Peyer's patch (tissue), 4 donors: ENCODE measurements at places on chromosomes 11 and 22. TPM values are rescaled to one million over a fixed set of nuclear protein-coding genes. Genes with fewer than 3 reads are reported as not detected.

DNA sequence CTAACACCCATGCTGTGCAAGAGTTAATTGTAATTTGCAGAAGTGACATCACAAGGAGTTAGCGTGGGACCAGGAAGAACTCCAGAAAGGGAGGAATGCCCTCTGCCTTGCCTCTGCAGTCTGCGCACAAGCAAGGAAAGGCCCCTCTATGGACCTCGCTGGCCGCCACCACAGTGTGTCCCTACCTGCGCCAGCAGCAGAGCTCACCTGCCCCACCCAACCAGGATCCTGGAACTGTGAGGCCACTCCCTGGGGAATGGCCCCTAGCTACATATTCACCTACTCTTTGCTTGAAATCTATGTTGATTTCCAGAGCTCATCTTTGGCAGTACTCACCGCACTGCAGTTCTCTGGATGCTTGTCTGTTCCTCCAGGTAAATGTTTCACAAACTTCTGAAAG, 72.0 kb upstream of the MTNR1B start:
- no peak for DNase-seq

DNA sequence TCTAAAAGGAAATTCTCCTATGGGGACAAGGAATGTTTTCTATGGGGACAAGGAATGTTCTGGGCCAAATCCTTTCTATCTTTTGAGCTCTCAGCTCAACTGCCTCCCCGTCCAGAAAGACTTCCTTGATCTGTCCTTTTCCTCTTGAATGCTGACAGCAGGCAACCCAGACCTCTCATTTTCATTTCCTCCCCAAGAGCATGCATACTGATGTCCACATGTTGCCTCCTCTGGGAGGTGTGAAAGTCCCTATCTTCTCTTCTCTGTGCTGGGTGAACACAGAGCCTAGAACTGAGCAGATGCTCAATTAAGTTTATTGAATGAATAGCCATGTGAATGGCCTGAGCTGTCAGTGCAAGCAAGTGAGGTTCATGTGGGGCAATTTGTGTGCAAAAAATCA, 331.9 kb upstream of the NARS2 start:
- no peak for DNase-seq

- DNase-seq, result no peak
Measured at GRCh38 chr11:62853279-62853965, 14.0 kb upstream of the WDR74 start.

GRCh38 chr11:3208272-3208671, 10.3 kb downstream of the MRGPRG start:
- DNase-seq, result no peak

Gene PTPRCAP
- 17.3 TPM for total RNA-seq

Gene MUC5AC
- not detected for total RNA-seq

Gene ROM1
- total RNA-seq, result 3.9 TPM

Gene IL17REL
- 1.1 TPM for total RNA-seq

Gene NXPE2
- 6.9 TPM for total RNA-seq
